Cerebellar nuclear complex (tissue), 1 donor: ENCODE measurements at places on chromosomes 1 and 21.
A peak's percentile ranks its signal among the peaks of the same experiment; 100 is the strongest.

DNA sequence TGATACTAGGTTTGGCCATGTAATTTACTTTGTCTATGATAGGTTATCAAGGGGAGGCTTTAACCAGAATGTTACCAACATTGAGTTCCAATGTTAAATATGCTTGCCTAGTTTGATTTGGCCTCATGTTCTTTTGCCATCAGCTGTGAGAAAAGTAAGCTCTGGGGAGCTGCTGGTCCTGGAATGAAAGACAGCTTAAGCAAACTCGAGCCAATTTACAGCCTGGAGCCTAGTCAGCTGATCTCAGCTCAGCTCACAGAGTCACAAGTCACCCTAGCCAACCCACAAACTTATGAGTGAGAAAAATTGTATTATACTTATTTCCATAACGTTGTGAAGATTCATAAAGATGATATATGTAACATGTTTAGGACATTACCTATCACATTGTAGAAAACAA lies 426.7 kb downstream of the RWDD3 start:
- no peak for DNase-seq

GRCh38 chr1:181149326-181150125 lies 61.0 kb downstream of the IER5 start:
- no peak for DNase-seq

DNA sequence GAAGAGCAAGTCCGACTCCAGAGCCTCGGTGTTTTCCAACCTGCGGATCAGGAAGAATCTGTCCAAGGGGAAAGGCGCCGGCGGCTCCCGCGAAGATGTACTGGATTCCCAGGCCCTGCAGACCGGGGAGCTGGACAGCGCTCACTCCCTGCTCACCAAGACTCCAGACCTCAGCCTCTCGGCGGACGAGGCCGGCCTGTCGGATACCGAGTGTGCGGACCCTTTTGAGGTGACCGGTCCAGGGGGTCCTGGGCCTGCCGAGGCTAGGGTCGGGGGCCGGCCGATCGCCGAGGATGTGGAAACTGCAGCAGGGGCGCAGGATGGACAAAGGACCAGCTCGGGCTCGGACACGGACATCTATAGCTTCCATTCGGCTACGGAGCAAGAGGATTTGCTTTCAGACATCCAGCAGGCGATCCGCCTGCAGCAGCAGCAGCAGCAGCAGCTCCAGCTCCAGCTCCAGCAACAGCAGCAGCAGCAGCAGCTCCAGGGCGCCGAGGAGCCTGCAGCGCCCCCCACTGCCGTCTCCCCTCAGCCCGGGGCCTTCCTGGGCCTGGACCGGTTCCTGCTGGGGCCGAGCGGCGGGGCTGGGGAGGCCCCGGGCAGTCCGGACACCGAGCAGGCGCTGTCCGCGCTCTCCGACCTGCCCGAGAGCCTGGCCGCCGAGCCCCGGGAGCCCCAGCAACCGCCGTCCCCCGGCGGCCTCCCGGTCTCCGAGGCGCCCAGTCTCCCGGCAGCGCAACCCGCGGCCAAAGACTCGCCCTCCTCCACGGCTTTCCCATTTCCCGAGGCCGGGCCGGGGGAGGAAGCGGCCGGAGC lies 827 bp downstream of the FMN2 start:
- DNase-seq: no peak

DNA sequence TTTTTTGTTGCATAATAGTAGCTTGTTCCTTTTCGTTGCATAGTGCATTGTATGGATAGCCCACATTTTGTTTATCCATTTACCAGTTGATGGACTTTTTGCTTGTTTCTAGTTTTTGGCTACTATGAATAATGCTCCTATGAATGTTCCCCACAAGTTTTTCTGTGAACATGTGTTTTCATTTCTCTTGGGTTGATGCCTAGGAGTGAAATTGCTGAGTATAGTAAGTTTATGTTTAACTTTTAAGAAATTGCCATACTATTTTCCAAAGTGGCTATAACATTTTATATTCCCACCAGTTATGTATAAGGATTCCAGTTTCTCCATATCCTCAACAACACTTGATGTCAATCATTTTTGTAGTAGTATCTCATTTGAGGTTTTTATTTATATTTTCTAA lies 84.8 kb upstream of the CACYBP start:
- DNase-seq: no peak

- DNase-seq: peak; percentile 32
Observed at GRCh38 chr1:114352797-114353196, 158.2 kb downstream of the TRIM33 start.

DNA sequence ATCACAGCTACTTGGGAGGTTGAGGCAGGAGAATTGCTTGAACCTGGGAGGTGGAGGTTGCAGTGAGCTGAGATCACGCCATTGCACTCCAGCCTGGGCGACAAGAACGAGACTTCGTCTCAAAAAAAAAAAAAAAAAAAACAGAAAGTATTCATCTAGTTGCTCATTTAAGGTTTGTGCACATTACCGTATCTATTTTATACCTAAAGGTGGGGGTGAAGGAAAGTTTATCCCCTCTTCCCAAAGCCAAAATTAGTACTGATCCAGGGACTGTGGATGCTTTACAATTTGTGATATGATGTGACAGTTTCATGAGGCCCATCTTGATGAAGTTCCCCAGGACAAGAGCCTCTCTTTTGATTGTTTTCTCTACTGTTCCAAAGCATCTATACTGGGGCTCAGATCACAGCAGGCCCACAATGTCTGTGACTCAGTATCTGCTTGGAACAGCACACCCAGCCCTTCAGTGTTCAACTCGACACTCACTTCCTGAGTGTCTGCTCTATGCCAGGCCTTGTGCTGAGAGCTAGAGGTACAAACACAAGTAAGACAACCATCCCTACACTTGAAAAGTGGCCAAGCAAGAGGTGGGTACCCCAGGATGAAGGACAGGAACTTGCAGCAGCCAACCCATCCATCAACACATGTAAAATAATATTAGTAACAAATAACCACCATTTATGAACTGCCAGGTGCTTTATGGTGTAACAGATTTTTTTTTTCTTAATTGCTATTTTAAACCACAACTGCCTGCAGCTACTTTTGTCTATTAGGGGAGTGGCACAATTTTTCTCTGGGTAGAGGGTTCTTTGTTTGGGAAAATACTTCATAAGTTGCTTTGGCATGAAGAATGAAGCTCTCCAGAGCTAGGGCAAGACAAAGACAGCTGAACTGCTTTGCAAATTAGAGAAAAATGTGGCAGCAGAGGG lies 29.0 kb upstream of the KHDRBS1 start:
- no peak for DNase-seq

- no peak for DNase-seq
Observed at GRCh38 chr1:165444897-165445370, at the start of gene RXRG. Gene RXRG, minus strand, starts transcription at chr1:165445126. Its CDS starts 233 bp downstream, at chr1:165444893.

GRCh38 chr1:14880456-14881316 lies 272.9 kb upstream of the TMEM51 start:
- no peak for DNase-seq
